Heart left ventricle (tissue), 16 donors: ENCODE measurements at places on chromosomes 1 and 21. TPM values are rescaled to one million over a fixed set of nuclear protein-coding genes. Genes with fewer than 3 reads are reported as not detected.
A peak's percentile ranks its signal among the peaks of the same experiment; 100 is the strongest.

The FAM151A gene
- 0.69 TPM for total RNA-seq

The SV2A gene
- total RNA-seq = 0.60 TPM

The GJA8 gene
- not detected for total RNA-seq

The NID1 gene
- total RNA-seq = 61.7 TPM

The GCSAML gene
- total RNA-seq = 0.08 TPM

The OR6N1 gene
- not detected for total RNA-seq

The CRNN gene
- not detected for total RNA-seq

The IL10 gene
- 0.50 TPM for total RNA-seq

The KISS1 gene
- total RNA-seq = not detected

DNA sequence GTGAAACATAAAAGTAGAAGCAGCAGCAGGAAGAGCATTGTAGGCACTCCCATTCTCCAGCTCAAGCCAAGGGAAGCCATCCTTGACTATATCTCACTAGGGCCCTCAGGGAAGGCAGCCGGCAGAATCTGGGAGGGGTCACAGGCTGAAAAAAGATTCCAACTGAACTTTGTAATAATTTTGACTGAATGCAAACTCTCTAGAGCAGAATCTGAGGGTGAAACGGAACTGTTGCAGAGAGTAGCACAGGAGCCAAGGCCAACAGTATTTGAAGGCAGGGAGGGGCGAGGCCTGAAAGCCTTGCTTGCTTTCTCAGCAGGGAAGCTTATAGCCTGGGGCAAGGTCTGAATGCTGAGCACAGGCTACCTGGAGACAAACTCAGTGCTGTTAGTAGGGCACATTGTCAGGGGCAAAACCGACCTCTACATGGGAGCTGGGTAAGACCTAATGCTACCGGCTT, 180.6 kb downstream of the COL24A1 start:
- no peaks in the 10 kb centered on the region for H3K4me1 ChIP-seq
- DNase-seq = no peak
- no peaks in the 10 kb centered on the region for H3K36me3 ChIP-seq
- no peak overlapping the region for H3K4me3 ChIP-seq

GRCh38 chr1:114215436-114215835, 61.8 kb upstream of the SYT6 start:
- no peaks in the 10 kb centered on the region for H3K27me3 ChIP-seq
- no peak overlapping the region for H3K4me3 ChIP-seq
- H3K36me3 ChIP-seq = no peaks in the 10 kb centered on the region
- no peak for DNase-seq
- H3K4me1 ChIP-seq = no peaks in the 10 kb centered on the region

- no peaks in the 10 kb centered on the region for H3K36me3 ChIP-seq
- no peak overlapping the region for H3K27ac ChIP-seq
- H3K4me1 ChIP-seq = no peaks in the 10 kb centered on the region
- H3K27me3 ChIP-seq = no peaks in the 10 kb centered on the region
- no peak overlapping the region for H3K4me3 ChIP-seq
Measured at GRCh38 chr21:25025596-25025995, 581.7 kb downstream of the MRPL39 start.

GRCh38 chr1:32099426-32099825, 8.4 kb upstream of the KPNA6 start:
- H3K36me3 ChIP-seq = peaks cover 52% of the 10 kb centered on the region
- no peaks in the 10 kb centered on the region for H3K27me3 ChIP-seq

DNA sequence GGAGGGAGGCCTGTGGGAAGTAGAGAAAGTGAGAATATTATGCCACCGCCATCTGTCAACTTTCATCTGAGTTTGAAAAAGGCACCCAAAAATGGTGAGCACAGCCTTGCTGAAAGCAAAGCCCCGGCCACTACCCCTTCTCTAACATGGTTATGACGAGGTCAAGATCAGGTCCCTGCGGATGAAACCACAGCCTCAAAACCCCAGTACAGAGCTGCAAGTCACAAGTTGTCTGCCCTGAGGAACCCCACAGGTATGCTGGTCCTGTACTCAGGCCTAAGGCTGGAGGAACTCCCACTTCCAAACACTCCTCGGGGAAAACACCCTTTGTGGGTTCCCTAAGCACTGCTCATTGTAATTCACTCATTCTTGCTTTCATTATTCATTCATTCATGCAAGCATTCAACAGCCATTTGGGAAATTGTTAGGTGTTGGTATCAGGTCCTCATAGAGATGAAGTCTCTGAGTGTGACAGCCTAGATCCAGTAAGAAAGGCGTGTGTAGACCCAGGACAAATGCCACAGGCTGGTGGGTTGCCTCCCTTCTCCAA, 216.6 kb upstream of the EDN2 start:
- no peak for DNase-seq
- no peaks in the 10 kb centered on the region for H3K4me1 ChIP-seq
- H3K27ac ChIP-seq = no peak overlapping the region
- H3K4me3 ChIP-seq = no peak overlapping the region
- no peaks in the 10 kb centered on the region for H3K36me3 ChIP-seq

- no peaks in the 10 kb centered on the region for H3K36me3 ChIP-seq
- no peak overlapping the region for H3K27ac ChIP-seq
- H3K4me1 ChIP-seq = no peaks in the 10 kb centered on the region
- H3K27me3 ChIP-seq = peaks cover 28% of the 10 kb centered on the region
- DNase-seq = no peak
- no peak overlapping the region for H3K4me3 ChIP-seq
Measured at GRCh38 chr1:51966559-51966958, 23.9 kb downstream of the RAB3B start.

- H3K4me1 ChIP-seq = no peaks in the 10 kb centered on the region
- no peaks in the 10 kb centered on the region for H3K36me3 ChIP-seq
- DNase-seq = no peak
- no peak overlapping the region for H3K27ac ChIP-seq
Measured at GRCh38 chr1:18703041-18703621, 72.5 kb downstream of the PAX7 start.

DNA sequence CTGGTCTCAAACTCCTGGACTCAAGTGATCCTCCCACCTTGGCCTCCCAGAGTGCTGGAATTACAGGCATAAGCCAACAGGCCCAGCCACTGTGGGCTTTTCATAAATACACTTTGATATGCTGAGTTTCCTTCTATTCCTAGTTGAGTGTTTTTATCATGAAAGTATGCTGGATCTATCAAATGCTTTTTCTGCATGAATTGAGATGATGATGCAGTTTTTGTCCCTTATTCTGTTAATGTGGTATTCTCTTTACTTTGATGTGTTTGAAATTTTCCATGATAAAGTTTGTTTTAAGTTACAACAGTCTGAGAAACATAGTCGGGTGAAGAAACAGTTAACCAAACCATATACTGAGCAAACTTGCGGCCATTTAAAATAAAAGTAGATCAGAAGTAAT, 24.1 kb downstream of the RNF115 start:
- H3K27me3 ChIP-seq = no peaks in the 10 kb centered on the region
- H3K4me3 ChIP-seq = no peak overlapping the region

- DNase-seq = no peak
- no peaks in the 10 kb centered on the region for H3K36me3 ChIP-seq
- H3K4me1 ChIP-seq = no peaks in the 10 kb centered on the region
- H3K27me3 ChIP-seq = peaks cover 34% of the 10 kb centered on the region
Measured at GRCh38 chr1:2890221-2890850, 88.8 kb upstream of the TTC34 start.

GRCh38 chr1:9125325-9125724, 3.6 kb downstream of the GPR157 start:
- H3K27me3 ChIP-seq = no peaks in the 10 kb centered on the region
- no peak overlapping the region for H3K4me3 ChIP-seq
- no peak overlapping the region for H3K27ac ChIP-seq
- H3K4me1 ChIP-seq = peaks cover 38% of the 10 kb centered on the region
- H3K36me3 ChIP-seq = no peaks in the 10 kb centered on the region

DNA sequence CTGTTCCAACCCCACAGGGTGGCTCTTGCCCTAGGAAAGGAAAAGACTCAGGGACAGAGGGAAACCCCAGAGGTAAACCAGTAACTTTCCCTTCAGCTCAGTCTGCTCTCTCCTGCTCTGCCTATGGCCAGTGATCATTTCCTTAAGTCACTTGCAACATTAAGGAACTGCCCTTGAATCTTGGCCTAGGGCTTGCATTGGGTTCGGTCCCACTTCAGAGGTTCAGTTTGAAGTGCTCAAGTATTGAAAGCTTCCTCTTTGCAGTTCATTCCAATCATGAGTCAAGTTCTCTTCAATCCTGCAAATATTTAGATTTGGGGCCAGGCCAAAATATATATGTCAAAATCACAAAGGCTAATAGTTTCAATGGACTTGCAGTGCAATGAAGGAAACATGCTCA, 97.7 kb upstream of the IRF2BP2 start:
- H3K4me3 ChIP-seq = no peak overlapping the region
- DNase-seq = no peak
- no peaks in the 10 kb centered on the region for H3K36me3 ChIP-seq

- H3K27ac ChIP-seq = no peak overlapping the region
- no peak for DNase-seq
- no peaks in the 10 kb centered on the region for H3K36me3 ChIP-seq
- H3K27me3 ChIP-seq = no peaks in the 10 kb centered on the region
Measured at GRCh38 chr1:206923009-206923960, 1.5 kb upstream of the FCMR start.

DNA sequence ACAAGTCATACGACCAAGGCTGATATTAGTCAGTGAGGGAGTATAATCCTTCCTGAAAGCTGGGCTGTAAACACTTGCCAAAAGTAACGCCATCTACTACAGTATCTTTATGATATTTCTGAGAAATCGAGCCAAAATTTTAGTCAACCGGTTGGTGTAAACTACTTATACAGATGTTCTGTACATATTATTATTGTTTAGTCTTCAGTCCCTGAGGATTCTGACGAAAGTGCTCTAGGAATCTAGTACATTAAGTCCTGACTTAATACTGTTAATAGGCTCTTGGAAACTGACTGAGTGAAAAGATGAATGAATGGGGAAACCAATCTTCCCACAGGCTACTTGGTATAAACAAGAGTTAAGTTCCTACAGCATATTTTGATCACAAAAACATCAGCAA, 274.3 kb downstream of the USP25 start:
- H3K4me3 ChIP-seq = no peak overlapping the region
- no peaks in the 10 kb centered on the region for H3K36me3 ChIP-seq
- H3K4me1 ChIP-seq = no peaks in the 10 kb centered on the region
- no peak overlapping the region for H3K27ac ChIP-seq
- no peak for DNase-seq
- no peaks in the 10 kb centered on the region for H3K27me3 ChIP-seq

- no peak overlapping the region for H3K4me3 ChIP-seq
- H3K4me1 ChIP-seq = peaks cover 17% of the 10 kb centered on the region
- no peaks in the 10 kb centered on the region for H3K36me3 ChIP-seq
- no peaks in the 10 kb centered on the region for H3K27me3 ChIP-seq
Measured at GRCh38 chr1:234769986-234770795, 160.2 kb upstream of the IRF2BP2 start.

- no peaks in the 10 kb centered on the region for H3K36me3 ChIP-seq
- H3K27me3 ChIP-seq = no peaks in the 10 kb centered on the region
- no peak overlapping the region for H3K4me3 ChIP-seq
- peaks cover 49% of the 10 kb centered on the region for H3K4me1 ChIP-seq
Measured at GRCh38 chr21:15682977-15683376, 46.8 kb upstream of the USP25 start.

GRCh38 chr21:14616380-14617039, 70.4 kb upstream of the SAMSN1 start:
- H3K4me1 ChIP-seq = no peaks in the 10 kb centered on the region
- no peaks in the 10 kb centered on the region for H3K36me3 ChIP-seq
- no peak overlapping the region for H3K4me3 ChIP-seq
- no peak overlapping the region for H3K27ac ChIP-seq
- DNase-seq = no peak

DNA sequence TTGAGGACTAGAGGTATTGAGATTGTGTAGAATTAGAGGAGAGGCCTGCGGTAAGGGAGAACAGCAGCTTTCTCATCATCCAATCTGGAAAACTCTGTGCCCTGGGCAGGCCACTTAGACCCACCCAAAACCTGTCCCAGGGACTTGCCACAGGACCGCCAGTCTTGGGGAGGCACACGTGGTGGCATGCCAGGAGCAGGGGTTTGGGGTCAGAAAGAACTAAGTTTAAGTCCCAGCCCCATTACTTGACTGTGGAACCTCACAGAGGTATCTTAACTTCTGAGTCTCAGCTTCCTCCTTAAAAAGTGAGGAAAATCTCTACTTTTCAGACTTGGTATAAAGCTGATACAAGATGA, 356.6 kb downstream of the HHAT start:
- H3K36me3 ChIP-seq = no peaks in the 10 kb centered on the region
- no peak overlapping the region for H3K4me3 ChIP-seq
- no peak overlapping the region for H3K27ac ChIP-seq

- H3K36me3 ChIP-seq = peaks cover 25% of the 10 kb centered on the region
- no peaks in the 10 kb centered on the region for H3K27me3 ChIP-seq
- no peak overlapping the region for H3K4me3 ChIP-seq
- peak; percentile 89 for DNase-seq
- peak overlapping the region; percentile 70 for H3K27ac ChIP-seq
- no peaks in the 10 kb centered on the region for H3K4me1 ChIP-seq
Measured at GRCh38 chr1:155166471-155167165, 6.5 kb downstream of the KRTCAP2 start.

DNA sequence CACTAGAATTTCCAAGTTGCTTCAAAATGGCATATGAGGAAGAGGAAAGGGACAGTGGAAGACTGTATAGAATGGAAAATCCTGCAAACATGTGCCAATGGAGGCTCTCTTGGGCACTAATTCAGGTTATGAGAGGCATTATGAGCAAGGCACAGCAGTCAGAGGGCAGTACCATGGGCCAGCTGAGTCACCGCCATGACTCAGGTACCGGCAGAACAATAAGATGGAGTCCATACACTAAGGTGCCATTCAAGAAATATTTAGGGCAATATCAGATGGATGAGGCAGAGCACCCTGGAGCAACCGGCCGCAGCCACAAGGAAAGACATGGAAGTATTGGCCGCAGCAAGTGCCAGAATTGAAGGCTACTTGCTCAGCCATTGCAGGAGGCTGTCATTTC, 25.6 kb upstream of the VAV3 start:
- no peaks in the 10 kb centered on the region for H3K27me3 ChIP-seq
- H3K27ac ChIP-seq = no peak overlapping the region
- no peaks in the 10 kb centered on the region for H3K36me3 ChIP-seq
- no peak overlapping the region for H3K4me3 ChIP-seq

DNA sequence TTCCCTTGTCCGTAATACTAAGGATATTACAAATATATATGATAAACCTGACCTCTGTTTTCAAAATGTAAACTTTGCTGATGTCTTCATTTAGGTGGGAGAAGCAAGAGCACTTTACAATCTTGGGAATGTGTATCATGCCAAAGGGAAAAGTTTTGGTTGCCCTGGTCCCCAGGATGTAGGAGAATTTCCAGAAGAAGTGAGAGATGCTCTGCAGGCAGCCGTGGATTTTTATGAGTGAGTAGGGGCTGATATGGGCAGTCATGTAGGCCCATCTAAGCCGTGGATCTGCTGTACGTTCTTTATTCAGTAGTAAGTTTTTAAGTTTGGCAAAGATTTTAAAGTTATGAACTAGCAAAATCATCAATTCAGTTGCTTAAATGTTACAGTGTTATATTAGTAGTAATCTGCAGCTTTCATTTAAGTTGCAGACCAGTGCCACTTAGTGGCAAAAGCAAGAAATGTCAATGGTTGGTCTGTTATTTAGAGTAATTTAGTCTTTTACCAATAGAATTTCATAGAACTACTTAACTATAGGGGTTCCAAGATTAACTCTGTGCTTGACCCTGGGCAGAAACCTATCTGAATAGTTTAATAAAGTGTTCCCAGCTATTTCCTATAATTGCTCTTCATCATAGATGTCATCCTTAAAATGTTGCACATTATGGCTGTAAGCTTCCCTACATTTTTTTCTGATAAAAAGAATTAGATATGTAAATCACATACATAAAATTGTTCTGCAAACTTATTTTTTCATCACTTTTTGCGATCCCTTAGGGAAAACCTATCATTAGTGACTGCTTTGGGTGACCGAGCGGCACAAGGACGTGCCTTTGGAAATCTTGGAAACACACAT, 21.3 kb downstream of the GPSM2 start:
- H3K27ac ChIP-seq = no peak overlapping the region
- no peak overlapping the region for H3K4me3 ChIP-seq
- H3K27me3 ChIP-seq = no peaks in the 10 kb centered on the region

- no peaks in the 10 kb centered on the region for H3K36me3 ChIP-seq
- H3K4me1 ChIP-seq = peaks cover 11% of the 10 kb centered on the region
- H3K27me3 ChIP-seq = no peaks in the 10 kb centered on the region
Measured at GRCh38 chr1:92536211-92536979, 49.7 kb upstream of the GFI1 start.
